ENCODE measurements at places on chromosomes 5 and 9. TPM values are rescaled to one million over a fixed set of nuclear protein-coding genes. Genes with fewer than 3 reads are reported as not detected.

Gene KIF4B
- total RNA-seq, result not detected

DNA sequence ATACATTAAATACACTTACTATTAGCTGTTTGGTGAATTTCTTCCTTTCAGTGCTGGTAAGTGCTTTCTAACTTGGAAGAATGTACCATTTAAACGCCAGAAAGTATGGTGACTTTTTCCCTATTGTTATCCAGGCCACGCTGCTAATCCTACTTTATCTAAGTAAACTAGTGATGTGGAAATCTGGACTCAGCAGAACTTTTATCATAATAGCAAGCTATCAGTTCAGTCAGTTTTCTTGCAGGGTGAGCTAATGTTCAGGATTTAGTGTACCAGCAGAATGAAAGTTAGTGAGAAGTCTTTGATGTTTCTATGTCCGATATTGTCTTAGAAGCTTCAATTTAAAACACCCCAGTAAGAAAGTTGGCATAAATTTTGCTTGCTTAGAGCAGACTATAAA lies 72.2 kb downstream of the HSD17B4 start:
- DNase-seq, result peak; percentile 26

- no peak for DNase-seq
Observed at GRCh38 chr9:78676623-78677022, 379.7 kb downstream of the PSAT1 start.

- peak; percentile 68 for DNase-seq
Observed at GRCh38 chr5:102241809-102242421, 54.2 kb downstream of the SLCO4C1 start.

GRCh38 chr5:35339616-35340100 lies 109.4 kb upstream of the PRLR start:
- DNase-seq, result no peak

- DNase-seq, result peak; percentile 14
Observed at GRCh38 chr9:109316207-109316640, 4.6 kb downstream of the EPB41L4B start.

All from neural progenitor cell (in vitro differentiated cells).